ENCODE measurements at places on chromosomes 2 and 18.

GRCh38 chr2:162965191-162965590, 126.6 kb upstream of the KCNH7 start:
- no peak for DNase-seq

GRCh38 chr2:108297436-108298141, 8.9 kb downstream of the SULT1C2 start:
- no peak for DNase-seq

- DNase-seq = no peak
Observed at GRCh38 chr2:21332993-21333625, 209.3 kb downstream of the TDRD15 start.

DNA sequence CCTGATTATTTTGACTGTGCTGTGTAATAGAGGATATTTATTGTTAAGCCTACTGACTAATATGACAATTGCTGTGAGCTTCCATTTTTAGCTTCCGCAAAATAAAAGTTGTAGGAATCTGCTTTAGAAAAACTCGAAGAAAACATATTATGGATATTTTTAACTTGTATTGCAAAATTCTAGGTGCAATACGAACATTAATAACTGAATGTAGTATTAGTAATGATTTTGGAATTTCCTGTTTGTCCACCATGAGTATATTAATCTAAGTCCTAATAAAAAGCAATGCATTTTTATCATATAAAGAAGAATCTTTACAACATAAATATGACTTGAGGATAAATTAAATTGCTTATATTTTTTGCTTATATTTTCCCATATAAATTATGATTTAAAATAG, 2.4 kb upstream of the DSC3 start:
- DNase-seq = no peak

GRCh38 chr2:211957799-211958198, 580.8 kb downstream of the ERBB4 start:
- no peak for DNase-seq

- no peak for DNase-seq
Observed at GRCh38 chr2:124877141-124877577, 852.1 kb downstream of the CNTNAP5 start.

- DNase-seq = no peak
Observed at GRCh38 chr2:160426604-160427003, 67.0 kb downstream of the RBMS1 start.

DNA sequence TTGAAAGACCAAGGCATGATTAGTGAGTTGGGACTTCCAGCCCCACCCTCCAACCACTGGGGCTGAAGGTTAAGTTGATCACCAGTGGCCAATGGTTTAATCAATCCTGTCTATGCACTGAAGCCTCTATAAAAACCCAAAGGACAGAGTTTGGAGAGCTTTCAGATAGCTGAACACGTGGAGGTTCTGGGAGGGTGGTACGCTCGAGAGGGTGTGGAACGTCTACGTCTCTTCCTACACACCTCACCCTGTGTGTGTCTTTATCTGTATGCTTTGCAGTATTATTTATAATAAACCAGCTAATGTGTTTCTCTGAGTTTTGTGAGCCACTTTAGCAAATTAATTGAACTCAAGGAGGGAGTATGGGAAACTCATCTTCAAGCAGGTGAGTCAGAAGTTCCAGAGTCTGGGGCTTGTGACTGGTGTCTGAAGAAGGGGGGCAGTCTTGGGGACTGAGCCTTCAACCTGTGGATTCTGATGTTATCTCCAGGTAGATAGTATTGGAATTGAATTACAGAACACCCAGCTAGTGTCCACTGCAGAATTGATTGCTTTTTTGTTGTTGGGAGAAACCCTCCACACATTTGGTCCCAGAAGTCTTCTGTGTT, 20.3 kb downstream of the ACTR3 start:
- DNase-seq = no peak

- DNase-seq = no peak
Observed at GRCh38 chr2:53353135-53354114, 414.2 kb upstream of the CHAC2 start.

GRCh38 chr2:101147971-101148370, 3.2 kb downstream of the TBC1D8 start:
- DNase-seq = no peak

- no peak for DNase-seq
Observed at GRCh38 chr2:63041592-63041991, 9.0 kb upstream of the OTX1 start.

- no peak for DNase-seq
Observed at GRCh38 chr18:49640741-49641140, 78.9 kb downstream of the LIPG start.

DNA sequence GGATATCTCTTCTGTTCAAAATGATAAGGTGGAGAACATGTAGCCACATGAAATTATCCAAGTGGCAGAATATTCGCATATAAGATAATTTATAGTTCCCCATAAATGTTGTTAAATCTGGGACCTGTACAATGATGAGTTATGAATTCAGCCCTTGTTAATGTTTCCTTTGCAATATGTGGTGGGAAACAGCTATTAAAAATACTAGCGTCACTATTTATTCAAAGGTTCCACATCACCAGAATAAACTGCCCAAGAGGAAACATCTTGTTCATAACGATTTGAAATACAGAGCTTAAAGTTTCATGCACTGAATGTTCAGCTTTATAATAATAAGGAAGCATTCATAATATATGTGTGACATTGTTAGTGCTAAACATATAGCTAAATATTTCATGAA, 223.9 kb upstream of the TCF4 start:
- no peak for DNase-seq

GRCh38 chr18:22488554-22488953, 70.8 kb upstream of the CTAGE1 start:
- no peak for DNase-seq

DNA sequence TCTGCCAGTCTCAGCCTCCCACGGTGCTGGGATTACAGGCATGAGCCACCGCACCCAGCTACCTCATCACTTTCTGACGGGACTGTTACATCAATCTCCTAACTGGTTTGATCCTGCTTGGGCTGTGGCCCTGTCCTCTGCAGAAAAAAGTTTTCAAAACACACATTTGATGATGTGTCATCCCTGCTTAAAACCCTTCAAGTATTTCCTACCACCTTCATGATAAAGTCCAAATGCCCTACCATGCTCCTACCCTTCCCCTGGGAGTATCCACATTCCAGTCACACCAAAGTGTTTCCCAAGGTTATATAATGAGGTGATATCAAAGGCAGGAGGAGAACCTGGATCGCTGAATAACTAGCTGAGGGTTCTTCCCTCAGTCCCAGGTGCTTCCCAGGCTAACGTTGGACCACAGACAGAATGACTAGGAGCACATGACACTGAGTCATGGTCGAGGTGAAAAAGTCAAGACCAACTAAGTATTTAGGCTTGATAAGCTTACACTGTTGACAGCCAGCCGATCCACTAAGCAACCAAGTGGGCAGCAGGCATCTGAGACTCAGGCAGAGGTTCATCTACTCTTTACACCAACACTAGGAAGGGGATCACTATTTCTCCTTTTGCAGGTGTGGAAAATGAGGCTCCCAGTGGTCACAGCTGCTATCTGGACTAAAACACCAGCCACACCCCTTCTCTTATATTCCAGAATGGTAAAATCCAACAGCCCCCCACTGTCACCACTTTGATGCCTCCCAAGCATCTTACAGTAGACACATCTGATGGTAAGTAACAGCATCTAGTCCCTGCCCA, 31.8 kb downstream of the CYRIA start:
- DNase-seq = no peak

- no peak for DNase-seq
Observed at GRCh38 chr2:204899983-204900382, 354.7 kb downstream of the PARD3B start.

DNA sequence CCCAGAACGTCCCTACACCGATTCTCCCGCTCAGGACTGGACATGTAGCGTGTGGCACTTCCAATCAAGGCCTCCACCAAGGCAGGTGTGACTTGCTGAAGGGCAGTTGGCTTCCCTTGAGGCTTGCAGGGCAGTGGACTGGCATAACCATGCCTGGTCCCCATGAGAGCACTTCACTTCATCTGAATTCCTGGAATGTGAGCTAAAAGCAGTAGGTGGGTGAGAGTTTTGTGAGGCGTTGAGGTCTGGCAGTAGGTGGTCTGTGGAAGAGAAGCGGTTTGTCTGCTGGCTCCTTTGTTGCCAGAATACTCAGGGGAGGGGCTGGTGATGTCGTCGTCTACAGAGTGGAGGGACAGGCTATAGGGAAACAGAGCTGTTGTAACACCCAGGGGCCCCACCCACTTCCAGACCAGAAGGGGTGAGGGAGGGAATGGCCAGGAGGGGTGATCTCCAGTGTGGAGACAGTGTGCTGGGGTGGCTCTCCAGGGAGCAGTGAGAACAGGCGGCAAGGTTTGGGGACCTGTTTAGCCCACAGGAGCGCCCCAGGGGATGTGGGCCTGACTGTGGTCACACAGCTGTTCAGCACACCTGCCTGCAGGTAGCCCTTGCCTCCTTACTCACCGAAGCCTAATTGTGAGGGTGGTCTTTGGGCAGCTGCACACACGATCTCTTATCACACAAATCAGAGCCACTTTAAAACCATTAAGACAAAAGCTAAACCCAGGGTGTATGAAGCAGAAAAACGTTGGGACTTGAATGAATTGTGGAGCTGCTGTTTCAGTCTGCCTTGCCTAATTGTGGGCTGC, 21.5 kb upstream of the ALKAL2 start:
- no peak for DNase-seq

- DNase-seq = no peak
Observed at GRCh38 chr2:172282944-172283343, 144.4 kb upstream of the ITGA6 start.

DNA sequence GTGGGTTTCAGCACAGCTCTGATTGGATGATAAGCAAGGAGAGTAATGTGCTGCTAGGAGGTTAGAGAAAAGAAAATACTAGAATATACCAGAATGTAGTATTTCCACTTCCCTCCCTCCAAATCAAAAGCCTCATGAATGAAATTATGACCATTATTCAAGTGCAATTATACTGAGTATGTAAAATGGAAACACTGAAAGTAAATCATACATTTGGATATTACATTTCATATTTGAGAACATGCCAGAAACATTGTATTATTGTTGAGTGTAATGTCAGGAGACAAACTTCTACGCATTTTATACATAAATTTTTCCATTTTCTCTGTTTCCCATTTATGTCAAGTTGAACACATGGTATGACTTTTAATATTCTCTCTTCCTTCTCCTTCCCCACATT, 942 bp upstream of the CETN1 start:
- no peak for DNase-seq

- DNase-seq = no peak
Observed at GRCh38 chr18:76756531-76757253, 65.7 kb upstream of the ZNF236 start.

DNA sequence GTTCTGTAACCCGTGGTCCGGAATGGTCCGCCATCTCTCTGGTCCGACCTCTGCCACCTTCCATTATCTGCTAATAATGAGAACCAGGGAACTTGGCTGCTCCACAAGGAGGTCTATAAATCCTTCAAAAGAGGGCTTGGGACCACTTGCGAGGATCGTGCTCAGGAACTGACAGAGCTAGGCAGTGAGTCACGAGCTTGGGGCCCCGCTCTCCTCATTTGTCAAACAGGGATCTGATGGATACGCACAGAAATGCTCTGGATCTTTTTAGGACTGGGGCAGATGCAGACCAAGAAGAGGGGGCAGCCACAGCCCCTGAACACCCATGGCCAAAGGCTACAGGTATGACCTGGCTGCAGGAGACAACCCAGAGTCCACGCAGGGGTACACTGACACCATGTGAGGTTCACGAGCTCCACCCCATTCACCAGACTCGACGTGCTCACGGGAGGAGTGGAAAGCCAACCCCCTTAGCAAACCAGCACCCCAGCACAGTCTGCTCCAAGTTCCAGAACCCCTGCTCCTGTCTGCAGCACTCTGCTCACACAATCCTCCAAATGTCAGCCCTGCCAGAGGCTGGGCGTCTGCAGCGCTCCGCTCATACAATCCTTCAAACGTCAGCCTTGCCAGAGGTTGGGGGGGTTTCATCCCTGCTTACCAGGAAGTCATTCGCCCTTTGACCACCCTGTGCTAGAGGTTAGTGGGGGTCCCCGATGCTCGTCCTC, 45.8 kb downstream of the ANO7 start:
- DNase-seq = no peak

- no peak for DNase-seq
Observed at GRCh38 chr18:79819064-79819967, 21.6 kb downstream of the KCNG2 start.

DNA sequence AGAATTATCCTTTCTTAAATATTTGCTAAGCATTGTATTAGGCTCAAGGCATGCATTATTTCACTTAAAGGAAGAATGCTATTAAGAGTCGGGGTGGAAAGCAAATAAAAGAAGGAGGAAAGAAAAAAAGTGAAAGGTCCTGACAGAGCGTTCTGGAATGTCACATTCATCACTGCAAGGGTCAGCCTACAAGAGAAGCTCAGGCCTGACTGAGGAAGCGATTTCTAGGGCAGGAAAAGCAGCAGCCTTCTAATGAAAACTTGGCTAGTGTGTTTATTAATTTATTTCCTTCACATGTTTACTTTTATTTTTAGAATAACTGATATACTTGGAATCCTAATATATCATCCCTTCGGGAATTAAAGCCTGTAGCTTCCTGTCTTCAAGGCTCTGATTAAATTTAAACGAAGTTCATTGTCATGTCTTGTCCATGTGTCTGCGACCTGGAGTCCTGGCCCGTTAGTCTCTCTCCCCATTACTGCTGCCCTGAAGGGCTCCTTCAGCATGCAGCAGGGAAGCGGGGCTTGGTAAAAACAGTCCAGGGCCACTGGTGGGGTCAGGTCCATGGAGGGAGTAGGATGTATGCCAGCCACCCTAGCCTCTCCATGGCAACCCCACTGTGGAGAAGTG, 119.2 kb upstream of the CCDC68 start:
- no peak for DNase-seq

DNA sequence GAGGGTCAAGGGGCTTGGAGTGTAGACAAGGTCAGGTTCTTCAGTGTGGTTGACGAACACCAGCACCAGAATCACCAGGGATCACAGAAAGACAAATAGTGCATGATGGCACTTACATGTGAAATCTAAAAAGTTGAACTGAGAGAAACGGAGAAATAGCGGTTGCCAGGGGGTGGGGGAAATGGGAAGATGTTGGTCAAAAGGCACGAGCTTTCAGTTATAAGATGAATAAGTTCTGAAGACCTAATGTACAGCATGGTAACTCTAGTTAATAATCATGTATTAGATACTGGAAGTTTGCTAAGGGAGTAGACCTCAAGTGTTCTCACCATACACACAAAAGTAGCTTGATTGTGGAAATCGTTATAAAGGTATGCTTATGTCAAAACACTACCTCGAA, 43.7 kb upstream of the DARS1 start:
- no peak for DNase-seq

GRCh38 chr2:196112418-196113034, 43.9 kb upstream of the DNAH7 start:
- no peak for DNase-seq

- DNase-seq = peak; percentile 74
Observed at GRCh38 chr18:74450626-74451025, 6.5 kb downstream of the DIPK1C start.

DNA sequence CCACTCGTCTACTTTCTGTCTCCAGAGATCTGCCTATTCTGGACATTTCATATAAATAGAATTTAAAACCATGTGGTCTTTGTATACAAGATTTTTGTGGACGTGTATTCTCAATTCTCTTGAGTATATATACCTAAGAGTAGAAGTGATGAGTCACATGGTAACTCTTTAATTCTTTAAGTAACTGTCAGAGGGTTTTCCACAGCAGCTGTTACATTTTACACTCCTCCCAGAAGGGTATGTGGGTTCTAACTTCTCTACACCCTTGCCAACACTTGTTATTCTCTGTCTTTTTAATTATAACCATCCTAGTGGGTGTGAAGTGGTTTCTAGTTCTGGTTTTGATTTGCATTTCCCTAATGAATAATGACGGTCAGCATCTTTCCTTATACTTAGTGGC, 70.9 kb downstream of the MAP3K20 start:
- no peak for DNase-seq
